ENCODE measurements at places on chromosomes 6 and 20. TPM values are rescaled to one million over a fixed set of nuclear protein-coding genes. Genes with fewer than 3 reads are reported as not detected.

TUBB1 gene
- not detected for polyA plus RNA-seq

FAM162B gene
- 8.8 TPM for polyA plus RNA-seq

SLC9A8 gene
- 2.4 TPM for polyA plus RNA-seq

TSBP1 gene
- not detected for polyA plus RNA-seq

SCGN gene
- not detected for polyA plus RNA-seq

WFDC5 gene
- not detected for polyA plus RNA-seq

TTLL9 gene
- 0.05 TPM for polyA plus RNA-seq

PTK7 gene
- 149 TPM for polyA plus RNA-seq

DEFB121 gene
- not detected for polyA plus RNA-seq

FKBP1C gene
- 2.2 TPM for polyA plus RNA-seq

PARD6B gene
- polyA plus RNA-seq = 0.30 TPM

DSP gene
- 0.02 TPM for polyA plus RNA-seq

KHDRBS2 gene
- polyA plus RNA-seq = not detected

PDYN gene
- polyA plus RNA-seq = not detected

CCN2 gene
- 347 TPM for polyA plus RNA-seq

IMPG1 gene
- 0.17 TPM for polyA plus RNA-seq

SLC12A5 gene
- 0.27 TPM for polyA plus RNA-seq

ATP6V1G2 gene
- polyA plus RNA-seq = 16.0 TPM

LHFPL5 gene
- polyA plus RNA-seq = not detected

TOMM6 gene
- 506 TPM for polyA plus RNA-seq

ZNF334 gene
- 0.99 TPM for polyA plus RNA-seq

SEL1L2 gene
- not detected for polyA plus RNA-seq

PPP1R14C gene
- polyA plus RNA-seq = not detected
